ENCODE measurements at places on chromosomes 12 and 14.

GRCh38 chr14:34888186-34888585, 13.0 kb upstream of the BAZ1A start:
- no peak for DNase-seq

GRCh38 chr14:105534586-105534985, 8.2 kb downstream of the TMEM121 start:
- DNase-seq, result no peak

DNA sequence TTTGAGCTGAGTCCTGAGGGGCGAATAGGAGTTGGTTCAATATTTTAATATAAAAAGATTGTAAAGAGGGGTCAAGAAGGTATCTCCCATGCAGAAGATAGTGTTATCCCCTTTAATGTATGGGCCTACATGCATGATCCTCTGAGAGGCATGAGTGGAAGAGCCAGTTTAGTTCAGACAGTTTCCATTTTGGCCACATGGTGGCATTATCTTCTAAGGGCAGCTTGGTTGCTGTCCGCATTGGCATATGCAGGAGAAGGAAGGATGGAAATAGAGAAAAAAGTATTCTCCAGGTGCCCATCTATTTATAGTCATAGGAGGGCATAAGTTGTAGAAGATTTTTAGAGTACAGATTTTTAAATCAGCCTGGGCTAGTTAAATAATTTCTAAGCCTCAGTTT, 5.4 kb downstream of the SAMD4A start:
- DNase-seq, result no peak

GRCh38 chr14:68792678-68792978, 239 bp downstream of the ZFP36L1 start:
- no peak for DNase-seq

- no peak for DNase-seq
Measured at GRCh38 chr12:2654311-2654710, 140.5 kb upstream of the FKBP4 start.

DNA sequence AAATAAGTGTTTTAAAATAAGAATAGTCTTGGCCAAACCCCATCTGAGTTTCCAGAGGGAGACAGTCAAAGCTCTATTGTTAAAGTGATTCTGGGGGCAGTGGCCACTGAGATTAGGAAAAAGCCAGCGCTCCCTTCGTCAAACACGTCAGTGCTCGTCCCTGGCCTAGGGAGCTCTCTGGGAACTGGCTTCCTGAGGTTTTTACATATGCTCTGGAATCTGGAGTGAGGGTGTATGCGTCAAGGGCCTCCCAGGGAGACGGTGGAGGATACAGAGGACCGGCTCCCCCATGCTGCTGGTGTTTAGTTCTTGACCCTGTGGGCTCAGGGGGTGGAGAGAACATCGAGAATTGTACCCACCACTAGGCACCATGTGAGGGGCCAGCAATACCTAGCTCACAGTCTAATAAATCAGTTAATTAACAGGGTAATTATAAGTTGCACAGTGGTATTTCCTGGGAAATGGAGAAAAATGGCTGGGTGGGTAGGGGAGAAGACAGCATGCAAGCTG, 87.0 kb downstream of the SLC25A47 start:
- no peak for DNase-seq

DNA sequence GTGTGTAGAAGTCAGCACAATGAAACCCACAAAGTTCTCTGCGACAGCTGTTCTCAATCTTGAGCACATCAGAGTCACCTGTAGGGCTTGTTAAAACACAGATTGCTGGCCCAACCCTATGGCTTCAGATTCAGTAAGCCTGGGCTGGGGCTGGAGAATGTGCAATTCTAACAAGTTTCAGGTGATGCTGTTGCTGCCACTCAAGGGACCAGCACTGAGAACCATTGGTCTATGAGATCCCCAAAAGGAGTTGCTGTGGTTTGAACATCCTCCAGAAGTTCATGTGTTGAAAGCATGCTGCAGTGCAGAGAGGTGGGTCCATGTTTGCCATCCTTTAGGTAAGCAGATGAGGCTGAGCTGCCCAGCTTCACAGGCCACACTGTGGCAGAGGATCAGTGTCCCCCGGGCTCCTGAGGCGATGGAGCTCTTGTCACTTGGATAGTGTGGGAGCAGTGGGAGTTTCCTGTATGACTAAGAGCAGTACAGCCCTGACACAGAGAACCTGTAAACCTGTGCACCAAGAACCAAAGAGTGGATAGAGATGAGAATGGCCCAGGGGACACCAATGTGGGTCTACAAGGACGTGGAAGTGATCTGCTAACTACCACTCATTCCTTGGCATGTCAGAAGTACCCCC, 8.0 kb upstream of the RTRAF start:
- no peak for DNase-seq

- no peak for DNase-seq
Measured at GRCh38 chr12:29403991-29404390, 23.0 kb upstream of the ERGIC2 start.

DNA sequence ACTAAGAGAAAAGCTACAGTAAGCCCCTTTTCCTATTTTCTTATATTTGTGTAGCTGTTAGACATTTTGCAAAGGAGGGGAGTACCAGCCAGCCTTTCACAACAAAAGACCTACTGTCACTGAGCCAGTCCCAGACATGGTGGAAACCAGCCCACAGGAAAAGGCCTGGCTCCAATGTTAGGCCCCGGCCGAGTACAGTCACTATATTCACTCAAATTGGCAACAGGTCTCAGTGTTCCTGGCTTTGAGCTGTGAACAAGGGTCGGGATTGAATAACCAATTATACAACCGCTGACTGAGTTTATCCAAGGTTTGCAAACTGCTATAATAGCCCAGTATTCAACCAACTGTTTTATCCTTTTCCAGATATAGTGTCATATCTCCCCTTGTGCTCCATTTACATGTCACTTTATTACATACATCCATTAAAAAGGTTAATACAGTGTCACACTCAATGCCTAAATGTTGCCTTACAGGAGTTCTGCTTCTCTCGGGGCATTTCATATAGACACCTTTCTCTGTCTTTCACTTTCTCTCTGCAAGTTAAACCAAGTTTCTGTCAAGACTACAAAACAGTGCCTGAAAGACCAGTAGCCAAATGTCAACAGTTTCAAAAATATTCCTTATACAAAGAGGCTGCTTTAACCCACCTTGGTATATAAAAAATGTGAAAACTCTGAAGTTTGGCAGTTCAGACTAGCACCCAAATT, 178.1 kb downstream of the SOX5 start:
- no peak for DNase-seq

- DNase-seq, result no peak
Measured at GRCh38 chr12:106174876-106175275, 36.1 kb upstream of the NUAK1 start.

DNA sequence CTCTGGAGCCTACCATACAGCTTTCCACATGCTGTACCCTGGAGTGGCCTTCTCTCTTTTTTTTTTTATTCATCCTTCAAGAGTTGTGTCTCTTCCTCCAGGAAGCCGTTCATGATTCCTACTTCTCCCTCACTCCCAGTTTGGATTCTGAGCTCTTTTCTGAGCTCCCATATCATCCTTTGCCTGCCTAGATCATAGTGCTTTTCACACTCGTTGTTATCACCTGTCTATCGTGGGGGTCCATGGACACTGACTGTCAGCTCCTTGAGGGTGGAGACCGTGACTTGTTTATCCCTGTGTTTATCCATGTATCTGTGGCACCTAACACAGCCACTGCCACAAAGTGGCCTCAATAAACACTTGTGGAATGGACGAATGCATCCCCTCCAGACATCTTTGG, 7.0 kb downstream of the AK7 start:
- DNase-seq, result no peak

GRCh38 chr12:20549108-20549719, 145.9 kb upstream of the SLCO1C1 start:
- no peak for DNase-seq

DNA sequence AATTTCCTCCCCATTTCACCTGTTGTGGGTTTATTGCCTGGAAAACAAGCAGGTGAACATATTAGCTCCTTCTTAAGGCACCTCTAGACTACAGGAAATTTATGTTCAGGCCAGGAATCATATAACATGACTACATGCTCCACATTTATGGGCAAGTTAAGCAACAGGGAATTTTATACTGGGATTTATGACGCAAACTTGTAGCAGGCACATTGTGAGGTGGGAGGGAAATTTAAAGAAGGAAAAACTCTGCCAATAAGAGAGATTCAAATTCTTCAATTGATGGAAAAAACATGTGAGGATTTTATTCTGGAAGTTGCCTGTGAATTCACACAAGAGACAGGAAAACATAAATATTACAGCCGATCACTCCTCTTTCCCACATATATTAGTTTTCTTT, 93.9 kb downstream of the TBC1D30 start:
- DNase-seq, result no peak

DNA sequence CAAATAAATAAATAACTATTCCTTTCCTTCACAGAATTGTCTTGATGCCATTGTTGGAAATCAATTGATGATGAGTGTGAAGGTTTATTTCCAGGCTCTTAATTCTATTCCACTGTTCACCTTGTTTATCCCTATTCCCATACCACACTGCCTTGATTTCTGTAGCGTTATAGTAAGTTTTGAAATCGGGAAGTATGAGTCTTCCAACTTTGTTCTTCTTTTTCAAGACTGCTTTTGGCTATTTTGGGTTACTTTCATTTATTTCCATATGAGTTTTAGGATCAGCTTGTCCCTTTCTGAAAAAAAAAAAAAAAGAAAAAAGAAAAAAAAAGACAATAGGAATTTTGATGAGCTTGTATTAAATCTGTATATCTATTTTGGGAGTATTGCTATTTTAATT, 9.3 kb upstream of the CDK2AP1 start:
- no peak for DNase-seq

DNA sequence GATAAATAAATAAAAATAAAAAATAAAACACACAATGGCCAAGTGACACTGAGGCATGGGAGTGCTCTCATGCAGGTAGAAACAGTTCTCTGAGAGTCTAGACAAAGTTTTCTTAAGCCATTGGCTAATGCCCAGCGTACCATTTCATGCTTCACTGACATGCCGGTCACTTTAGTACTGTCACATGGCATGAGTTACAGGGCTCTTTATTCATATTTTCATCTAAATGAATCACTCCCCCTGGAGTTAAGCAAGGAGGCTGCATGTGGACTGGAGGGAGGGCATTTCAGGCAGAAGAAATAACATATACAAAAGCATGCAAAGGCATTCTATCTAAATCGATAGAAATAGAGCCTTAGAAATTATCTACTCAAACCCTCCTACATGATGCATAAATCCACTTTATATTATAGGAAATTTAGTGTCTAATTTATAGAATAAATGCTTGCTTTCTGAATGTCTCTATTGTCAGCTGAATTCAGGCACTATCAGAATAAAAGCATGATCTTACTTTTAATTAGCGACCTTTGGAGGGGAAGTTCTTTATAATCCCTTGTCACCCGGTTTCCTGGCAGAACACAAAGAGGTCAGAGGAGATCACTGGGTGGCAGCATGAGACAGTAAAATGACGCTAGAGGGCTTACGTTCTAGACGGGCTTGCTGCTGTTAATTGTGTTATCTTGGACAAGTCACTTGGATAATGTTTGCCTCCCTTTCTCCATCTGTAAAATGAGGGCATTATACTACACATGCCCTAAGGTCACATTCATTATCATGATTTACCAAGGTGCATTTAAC, 17.5 kb downstream of the DYRK4 start:
- DNase-seq, result no peak

- DNase-seq, result no peak
Measured at GRCh38 chr14:94775091-94775870, 5.4 kb upstream of the GSC start.

DNA sequence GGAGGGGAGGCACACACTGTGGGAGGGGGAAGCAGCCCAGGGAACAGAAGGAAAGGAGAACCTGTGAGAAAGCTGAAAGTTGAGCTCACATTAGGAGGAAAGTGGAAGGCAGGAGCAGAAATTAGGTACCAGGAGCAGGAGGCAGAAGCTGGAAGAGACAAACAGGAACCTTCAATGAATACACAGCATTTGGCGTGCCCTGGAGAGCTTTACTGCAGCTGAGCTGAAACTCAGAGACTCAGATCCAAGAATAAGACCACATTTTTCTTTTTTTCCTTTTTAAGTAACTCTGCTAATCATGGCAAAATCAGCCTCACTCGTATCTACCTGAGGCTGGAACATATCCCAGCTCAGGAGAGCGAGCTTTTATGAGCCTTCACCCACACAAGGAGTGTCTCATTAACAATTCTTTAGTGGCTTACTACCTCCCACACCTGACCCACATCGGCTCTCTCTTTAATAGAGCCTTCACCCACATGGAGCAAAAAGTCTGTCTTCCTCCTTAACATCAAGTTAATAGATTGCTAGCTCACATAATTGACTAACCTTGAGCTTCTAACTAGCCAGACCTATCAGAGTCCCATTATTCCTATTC, 18.2 kb upstream of the CERS5 start:
- no peak for DNase-seq

- DNase-seq, result no peak
Measured at GRCh38 chr12:110171636-110172035, 47.5 kb downstream of the IFT81 start.

DNA sequence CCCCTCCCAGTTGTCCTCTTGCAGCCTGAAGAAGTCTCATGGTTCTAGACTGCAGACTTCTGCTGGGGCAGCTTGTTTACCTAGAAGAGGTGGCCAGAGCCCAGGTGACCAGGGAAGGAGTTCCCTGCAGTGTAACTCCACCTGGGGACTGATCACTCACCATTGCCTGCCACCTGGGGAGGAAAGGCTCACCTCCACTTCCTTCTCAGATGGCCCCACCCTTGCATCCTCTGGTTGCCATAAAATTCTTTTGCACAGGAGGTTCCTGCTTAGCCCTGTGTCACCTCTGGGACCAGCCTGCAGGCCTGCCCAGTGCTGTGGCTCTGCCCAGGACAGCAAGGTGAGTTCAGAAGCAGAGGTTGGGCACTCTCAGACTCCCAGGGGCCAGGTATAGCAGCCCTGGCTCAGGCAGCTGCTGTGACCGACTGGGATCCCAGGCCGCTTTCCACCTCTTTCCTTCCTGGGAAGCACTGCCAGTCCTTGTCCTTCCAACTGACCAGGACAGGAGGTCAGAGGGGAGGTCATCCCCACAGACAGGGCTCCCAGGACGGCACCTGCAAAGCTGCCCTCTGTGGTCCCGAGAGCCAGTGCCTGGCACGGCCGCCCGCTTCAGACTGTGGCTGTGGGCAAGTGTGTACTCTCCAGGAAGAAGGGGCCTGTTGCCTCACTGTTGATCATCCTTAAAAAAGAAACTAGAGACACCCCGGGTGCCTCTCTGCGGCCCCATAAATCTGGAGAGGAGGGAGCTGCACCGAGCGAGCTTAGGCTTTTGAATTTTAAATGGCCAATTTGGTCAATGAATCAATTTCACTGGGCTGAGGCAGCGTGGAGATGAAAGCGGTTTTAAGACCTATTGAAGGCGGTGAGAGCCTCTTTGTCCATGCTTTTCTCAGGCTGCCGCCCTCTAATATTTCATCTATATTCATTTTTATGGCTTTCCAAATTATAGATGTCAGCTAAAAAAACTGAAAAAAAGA, 79.5 kb upstream of the C14orf180 start:
- DNase-seq, result no peak

DNA sequence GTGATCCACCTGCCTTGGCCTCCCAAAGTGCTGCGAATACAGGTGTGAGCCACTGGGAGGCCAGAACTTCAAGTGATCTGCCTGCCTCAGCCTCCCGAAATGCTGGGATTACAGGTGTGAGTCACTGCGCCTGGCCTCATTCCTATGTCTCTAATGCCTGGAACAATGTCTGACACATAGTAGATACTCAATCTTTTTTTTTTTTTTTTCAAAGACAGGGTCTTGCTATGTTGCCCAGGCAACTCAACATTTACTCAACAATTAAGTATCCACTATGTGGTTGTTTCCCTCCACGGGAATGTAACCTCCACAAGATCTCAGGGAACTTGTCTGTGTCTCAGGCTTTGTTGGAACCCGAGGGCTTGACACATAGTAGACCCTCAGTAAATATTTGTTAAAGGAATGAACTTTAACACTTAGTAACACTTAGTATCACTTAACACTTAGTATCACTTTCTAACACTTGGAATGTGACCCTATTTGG, 3.0 kb upstream of the TMEM120B start:
- no peak for DNase-seq
